ENCODE measurements at places on chromosomes 7 and 10.
A peak's percentile ranks its signal among the peaks of the same experiment; 100 is the strongest.

- DNase-seq = peak; percentile 79
Measured at GRCh38 chr10:68106656-68107055, 2.6 kb upstream of the MYPN start.

DNA sequence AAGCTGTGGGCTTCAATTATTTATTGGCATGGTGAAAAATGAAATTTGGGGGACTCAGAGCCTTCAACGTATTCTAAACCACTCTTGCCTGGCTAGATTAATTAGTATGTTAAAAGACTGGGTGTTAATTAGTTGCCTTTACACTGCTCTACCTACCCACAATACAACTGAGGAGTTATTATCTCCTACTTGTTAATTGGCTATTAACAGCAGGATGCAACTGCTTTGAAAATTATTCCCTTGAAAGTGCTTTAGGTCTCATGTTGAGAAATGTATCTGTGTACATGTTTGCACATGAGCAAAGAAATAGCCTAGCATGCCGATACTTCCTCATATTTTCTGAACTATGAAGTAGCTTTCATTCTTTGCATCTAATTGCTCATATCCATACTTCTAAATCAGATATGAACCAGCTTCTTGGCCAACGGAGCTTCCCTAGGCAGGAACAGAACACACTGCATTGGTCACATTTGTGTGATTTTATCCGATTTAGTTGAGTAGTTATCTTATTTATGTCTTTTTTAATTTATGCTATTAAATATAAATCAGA is 155.8 kb downstream of the GPAM start:
- no peak for DNase-seq

- peak; percentile 96 for DNase-seq
Measured at GRCh38 chr10:21315645-21316220, 209.7 kb downstream of the SKIDA1 start.

- DNase-seq = no peak
Measured at GRCh38 chr7:130883928-130884327, 149.9 kb upstream of the KLF14 start.

GRCh38 chr7:20141002-20141345 is 76.2 kb downstream of the MACC1 start:
- DNase-seq = no peak
